Eye (tissue), 1 donor: ENCODE measurements at places on chromosomes 4 and X.

- DNase-seq: no peak
Measured at GRCh38 chrX:67328476-67328875, 215.3 kb upstream of the AR start.

DNA sequence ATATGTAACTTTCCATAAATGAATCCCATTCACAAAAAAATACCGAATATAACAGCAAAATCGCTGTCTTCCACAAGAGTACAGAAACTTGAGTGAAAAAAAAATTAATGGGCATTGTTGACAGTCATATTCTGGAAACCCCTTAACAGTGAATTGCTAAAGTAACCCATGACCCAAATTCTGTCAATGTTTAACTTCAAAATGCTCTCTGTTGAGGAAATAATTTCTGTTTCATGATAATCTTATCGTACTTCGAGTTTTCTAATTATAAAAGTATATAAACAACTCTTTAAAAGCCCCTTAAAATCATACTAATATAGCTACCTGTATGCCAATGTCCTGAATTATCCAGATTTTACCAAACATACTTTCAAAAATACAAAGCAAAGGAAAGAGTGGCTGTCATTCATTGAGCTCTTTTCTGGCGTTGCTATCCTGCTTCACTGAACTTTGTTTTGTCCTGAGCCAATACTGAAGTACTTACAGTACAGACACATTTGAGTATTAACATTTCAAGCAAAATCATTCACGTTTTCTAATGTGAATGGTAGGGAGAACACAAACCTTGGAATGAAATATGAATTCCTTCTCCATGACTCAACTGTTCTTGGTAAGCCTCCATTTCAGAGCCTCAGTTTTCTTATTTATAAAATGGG lies 2.4 kb downstream of the XAGE3 start:
- DNase-seq: no peak

GRCh38 chr4:151808542-151808941 lies 47.7 kb upstream of the GATB start:
- no peak for DNase-seq

DNA sequence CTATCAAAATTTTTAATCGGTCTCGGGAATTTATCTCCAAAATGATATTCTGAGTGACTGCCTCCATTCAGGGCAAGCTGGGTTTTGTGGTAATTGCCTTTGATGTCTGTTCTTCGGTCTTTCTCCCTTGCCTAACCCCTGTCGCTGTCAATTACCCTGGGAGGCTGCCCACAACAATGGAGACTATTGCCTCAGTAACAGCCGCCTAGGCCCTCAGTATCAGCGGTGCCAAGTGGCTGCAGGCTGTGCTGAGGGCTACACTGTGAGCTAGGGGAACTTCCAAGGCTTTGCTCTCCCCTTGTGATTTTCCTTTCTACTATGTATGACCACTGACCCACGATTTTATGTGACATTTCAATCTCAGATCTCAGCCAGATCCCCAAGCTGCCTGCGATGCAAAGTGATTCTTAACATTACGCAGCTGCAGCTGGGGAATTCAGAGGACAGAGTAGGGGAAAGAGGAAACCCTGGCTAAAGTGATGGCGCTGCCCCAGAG lies 36.3 kb upstream of the REST start:
- DNase-seq: peak; percentile 95
